GM04504 (cell line): ENCODE measurements at places on chromosomes 7 and 10.

DNA sequence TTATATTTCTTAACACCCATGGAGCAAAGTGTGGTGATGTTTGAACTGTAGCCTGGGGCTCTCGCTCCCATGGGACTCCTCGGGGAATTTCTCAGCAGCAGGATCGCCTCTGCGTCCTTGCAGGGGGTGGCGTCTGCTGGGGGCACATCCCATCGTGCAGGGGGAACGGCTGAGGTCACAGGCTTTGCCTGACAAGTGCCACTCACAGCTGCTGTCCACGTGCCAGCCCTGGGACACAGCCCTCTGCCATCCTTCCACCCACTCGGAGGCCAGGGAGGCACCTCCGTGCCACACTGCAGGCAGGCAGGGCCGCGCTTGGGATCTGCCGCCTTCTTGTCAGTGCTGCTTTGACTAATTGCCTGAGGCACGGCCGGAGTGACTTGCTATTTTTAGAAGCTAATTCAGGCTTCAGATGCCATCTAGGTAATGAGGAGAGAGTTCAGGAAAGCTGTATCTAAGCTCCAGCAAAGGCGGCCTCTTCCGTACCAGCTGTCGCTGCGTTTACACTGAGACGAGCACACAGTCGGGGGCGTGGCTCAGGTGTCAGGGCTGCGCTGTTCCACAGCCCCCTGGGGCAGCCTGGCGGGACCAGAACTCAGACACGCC is 45.7 kb downstream of the PITRM1 start:
- no peak for DNase-seq

GRCh38 chr7:147535701-147536111 is 1054.9 kb upstream of the C7orf33 start:
- peak; percentile 21 for DNase-seq

GRCh38 chr7:77481615-77482014 is 55.5 kb upstream of the PTPN12 start:
- DNase-seq = no peak

DNA sequence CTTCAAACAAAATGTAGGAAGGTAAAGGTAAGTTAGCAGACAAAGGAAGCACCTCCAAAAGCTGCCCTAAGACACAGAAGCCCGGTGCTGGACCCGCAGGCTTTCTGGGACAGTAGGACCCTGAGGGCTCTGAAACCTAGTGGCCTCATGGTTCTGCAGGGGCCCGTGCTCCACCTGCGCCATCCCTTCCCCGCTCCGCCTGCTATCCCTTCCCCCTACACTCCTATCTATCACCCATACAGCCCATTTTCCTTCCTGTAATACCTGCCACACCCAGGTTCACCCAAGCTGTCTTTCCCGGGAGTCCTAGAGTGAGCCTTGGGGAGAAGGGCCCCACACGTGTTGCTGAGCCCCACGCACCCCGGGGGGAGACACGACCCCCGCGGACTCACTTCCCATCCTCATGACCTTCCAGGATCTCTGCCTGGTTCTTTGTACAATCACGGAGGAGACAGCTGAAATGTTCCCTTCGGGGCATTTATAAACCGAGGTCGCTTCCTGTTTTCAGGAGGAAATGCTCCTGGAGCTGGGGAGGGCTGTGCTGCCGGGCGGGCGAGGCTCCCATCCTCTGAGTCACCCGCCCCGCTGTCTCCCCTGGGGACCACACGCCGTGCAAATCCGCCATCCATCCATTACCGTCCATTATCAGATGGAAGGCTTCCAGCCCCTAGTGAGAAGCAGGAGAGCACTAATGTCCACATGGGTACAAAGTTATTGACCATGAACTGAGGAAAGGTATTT is 251.7 kb upstream of the PITRM1 start:
- no peak for DNase-seq

- DNase-seq = no peak
Observed at GRCh38 chr7:101232141-101232850, 5.3 kb downstream of the CLDN15 start.

- DNase-seq = no peak
Observed at GRCh38 chr7:7220821-7221220, 38.5 kb downstream of the C1GALT1 start.

- no peak for DNase-seq
Observed at GRCh38 chr10:17476073-17476472, 21.7 kb upstream of the ST8SIA6 start.

- DNase-seq = peak; percentile 0
Observed at GRCh38 chr7:23759671-23760391, 49.8 kb downstream of the STK31 start.

DNA sequence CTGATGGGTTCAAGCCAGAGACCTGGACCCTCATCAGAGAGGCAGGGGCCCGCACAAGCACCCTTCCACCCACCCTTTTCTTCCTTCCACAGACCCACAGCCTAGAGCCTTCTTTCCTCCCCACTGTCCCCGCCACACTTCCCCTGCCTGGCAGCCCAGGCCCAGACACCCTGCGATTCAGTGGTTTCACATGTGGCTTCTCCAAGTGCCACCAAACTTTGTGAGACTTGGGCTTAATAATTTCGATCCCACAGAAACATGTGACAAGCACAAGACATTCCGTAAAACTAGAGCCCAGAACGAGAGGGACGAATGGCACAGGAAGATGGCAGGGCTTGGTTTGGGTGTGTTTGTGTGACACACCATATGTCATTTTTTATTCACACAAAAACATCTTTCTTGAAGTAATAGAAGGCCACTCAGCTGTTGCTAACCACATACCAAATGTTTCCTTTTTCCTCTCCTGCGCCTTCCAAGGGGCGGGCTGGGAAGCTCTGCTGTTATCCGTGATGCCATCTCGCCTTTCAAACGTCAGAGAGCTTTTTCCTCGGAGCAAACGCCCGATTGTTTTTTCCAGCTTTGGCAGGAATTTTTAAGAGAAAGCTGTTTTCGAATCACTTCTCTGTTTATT is 162.9 kb downstream of the GRK5 start:
- peak; percentile 87 for DNase-seq

DNA sequence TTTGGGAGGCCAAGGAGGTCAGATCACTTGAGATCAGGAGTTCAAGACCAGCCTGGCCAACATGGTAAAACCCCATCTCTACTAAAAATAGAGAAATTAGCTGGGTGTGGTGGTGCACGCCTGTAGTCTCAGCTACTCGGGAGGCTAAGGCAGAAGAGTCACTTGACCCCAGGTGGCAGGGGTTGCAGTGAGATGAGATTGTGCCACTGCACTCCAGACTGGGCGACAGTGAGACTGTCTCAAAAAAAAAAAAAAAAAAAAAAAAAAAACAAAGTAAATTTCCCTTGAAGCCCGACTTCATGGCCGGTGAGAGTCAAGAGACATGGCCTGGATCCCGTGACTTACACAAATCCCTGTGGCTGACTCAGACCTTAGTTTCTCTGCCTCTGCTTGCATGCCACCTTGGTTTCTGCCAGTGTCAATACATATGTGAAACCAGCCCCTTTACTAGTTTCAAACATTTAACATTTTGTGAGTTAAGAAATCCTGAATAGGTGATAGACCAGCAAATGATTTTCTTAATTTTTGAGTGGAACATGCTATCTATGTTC is 62.8 kb downstream of the ZEB1 start:
- DNase-seq = no peak

GRCh38 chr7:155646669-155647068 is 2.2 kb downstream of the RBM33 start:
- DNase-seq = no peak

DNA sequence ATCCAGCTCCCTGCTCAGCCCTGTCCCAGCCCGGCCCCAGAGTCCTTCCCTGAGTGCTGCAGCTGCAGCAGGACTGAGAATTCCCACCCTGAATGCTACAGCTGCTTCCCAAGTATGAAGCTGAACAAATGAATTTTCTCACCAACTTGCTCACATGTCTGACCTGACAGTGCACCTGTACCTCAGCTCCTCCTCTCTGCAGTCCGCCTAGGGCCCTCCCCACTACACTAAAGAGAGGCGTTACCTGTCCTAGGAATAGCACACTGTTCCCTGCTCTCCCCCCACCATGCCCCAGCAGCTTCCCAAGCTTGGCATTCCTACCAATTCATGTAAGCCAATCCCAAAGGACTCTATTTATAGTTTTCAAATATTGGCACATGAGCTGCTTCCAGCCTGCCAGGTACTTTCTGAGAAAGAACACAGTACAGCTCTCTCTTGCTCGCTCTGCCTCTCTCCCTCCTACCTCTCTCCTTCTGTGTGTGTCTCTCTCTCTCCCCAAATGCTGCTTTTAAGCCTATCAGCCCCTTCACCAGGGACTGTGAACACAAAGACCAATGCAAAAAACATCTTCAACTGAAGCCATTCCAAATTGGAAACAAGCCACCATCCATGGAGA is 400.1 kb downstream of the TNS3 start:
- DNase-seq = no peak

- no peak for DNase-seq
Observed at GRCh38 chr10:33506391-33506790, 171.9 kb upstream of the NRP1 start.

GRCh38 chr7:34761206-34761605 is 103.2 kb downstream of the NPSR1 start:
- DNase-seq = no peak

GRCh38 chr7:153696242-153696641 is 356.0 kb upstream of the DPP6 start:
- no peak for DNase-seq

- DNase-seq = no peak
Observed at GRCh38 chr10:78609976-78610375, 458.8 kb upstream of the ZMIZ1 start.

GRCh38 chr10:77332256-77332655 is 305.4 kb downstream of the KCNMA1 start:
- no peak for DNase-seq

DNA sequence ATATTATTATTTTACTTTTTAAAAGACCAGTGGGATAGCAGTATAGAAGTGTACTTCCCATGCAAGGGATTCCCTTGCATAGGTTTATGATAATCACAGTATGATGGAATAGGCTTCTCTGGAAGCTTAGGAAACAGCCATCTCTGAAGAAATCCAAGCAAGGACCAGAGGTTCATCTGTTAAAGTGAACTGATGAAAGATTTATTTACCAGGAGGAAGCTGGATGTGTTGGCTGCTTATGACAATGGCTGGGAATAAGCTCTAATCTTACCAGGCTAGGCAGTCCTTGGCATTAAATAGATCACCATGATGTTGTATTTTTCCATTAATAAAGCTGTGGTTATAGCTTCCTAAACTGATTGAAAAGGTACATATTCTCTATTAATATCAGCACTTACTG is 32.0 kb downstream of the FRA10AC1 start:
- no peak for DNase-seq

- peak; percentile 1 for DNase-seq
Observed at GRCh38 chr10:75910032-75910431, 478.6 kb downstream of the LRMDA start.

- peak; percentile 30 for DNase-seq
Observed at GRCh38 chr7:85004402-85004801, 182.5 kb downstream of the SEMA3D start.

GRCh38 chr10:693506-693905 is 4.0 kb upstream of the DIP2C start:
- DNase-seq = no peak

GRCh38 chr7:35727571-35727970 is 32.6 kb upstream of the HERPUD2 start:
- no peak for DNase-seq

GRCh38 chr10:124975977-124976514 is 34.1 kb downstream of the ZRANB1 start:
- DNase-seq = no peak

DNA sequence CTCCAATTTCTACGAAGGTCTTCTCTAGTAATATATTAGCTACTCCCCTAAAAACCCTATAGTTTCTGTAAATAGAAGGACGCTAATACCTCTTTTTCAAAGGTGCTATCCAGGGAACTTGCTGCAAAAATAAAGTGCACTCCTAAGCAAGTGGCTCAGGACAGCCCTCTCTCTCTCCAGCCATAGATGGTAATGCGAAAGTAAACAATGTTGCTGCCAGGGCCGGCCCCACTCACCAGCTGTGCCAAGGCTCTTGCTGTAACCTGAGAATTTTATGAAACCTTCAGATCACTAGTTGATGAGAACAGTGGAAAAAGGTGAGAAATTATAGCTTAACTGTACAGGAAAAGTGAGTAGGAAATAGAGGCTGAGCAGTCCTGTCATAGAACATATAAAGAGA is 10.9 kb upstream of the TAS2R39 start:
- DNase-seq = no peak

- DNase-seq = no peak
Observed at GRCh38 chr7:3338161-3338560, 37.1 kb downstream of the SDK1 start.

GRCh38 chr7:85150624-85151023 is 36.2 kb downstream of the SEMA3D start:
- no peak for DNase-seq

GRCh38 chr7:2521952-2522591 is 2.5 kb downstream of the LFNG start:
- no peak for DNase-seq

DNA sequence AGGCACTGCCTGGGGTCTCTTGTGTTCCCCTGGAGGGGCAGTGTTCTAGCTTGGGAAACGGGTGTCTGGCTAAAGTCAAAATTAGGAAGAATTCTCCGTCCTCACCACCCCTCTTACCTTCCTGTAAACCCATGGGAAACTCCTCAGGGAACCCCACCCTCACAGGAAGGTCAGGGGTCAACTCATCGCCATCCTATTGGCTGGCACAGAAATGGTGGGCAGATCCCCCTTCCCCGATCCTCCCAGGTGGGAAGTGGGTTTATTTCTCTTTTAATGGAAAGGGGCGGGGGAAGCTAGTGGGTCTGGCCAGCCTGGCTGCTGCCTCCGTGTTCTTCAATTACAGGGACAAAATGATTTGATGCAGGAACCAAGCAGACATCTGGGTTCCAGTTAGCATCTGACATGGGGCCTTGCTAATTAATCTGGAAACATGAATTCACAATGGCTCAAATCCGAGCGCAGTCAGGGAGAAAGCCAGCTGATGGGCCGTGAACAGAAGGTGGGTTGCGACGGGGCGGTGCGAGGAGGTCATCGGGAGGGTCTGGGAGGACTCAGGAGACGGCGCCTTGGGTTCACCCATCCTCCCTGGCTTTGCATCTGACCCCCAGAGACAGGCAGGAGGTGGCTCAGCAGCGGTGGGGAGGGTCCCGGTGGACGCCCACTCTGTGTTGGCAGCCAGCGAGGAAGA is 66.6 kb downstream of the SLIT1 start:
- DNase-seq = no peak

- DNase-seq = no peak
Observed at GRCh38 chr7:91007371-91007770, 256.9 kb upstream of the FZD1 start.

DNA sequence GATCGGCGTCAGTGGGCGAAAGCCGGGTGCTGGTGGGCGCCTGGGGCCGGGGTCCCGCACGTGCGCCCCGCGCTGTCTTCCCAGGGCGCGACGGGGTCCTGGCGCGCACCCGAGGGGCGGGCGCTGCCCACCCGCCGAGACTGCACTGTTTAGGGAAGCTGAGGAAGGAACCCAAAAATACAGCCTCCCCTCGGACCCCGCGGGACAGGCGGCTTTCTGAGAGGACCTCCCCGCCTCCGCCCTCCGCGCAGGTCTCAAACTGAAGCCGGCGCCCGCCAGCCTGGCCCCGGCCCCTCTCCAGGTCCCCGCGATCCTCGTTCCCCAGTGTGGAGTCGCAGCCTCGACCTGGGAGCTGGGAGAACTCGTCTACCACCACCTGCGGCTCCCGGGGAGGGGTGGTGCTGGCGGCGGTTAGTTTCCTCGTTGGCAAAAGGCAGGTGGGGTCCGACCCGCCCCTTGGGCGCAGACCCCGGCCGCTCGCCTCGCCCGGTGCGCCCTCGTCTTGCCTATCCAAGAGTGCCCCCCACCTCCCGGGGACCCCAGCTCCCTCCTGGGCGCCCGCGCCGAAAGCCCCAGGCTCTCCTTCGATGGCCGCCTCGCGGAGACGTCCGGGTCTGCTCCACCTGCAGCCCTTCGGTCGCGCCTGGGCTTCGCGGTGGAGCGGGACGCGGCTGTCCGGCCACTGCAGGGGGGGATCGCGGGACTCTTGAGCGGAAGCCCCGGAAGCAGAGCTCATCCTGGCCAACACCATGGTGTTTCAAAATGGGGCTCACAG is 1.1 kb downstream of the EGFR start:
- DNase-seq = no peak
